ENCODE measurements at places on chromosomes 5 and 9.

GRCh38 chr5:80608731-80609130, 38.7 kb upstream of the ANKRD34B start:
- DNase-seq, result no peak

- DNase-seq, result no peak
Observed at GRCh38 chr5:100407053-100407452, 128.1 kb upstream of the FAM174A start.

GRCh38 chr9:6758498-6759184, 868 bp downstream of the KDM4C start:
- DNase-seq, result peak; percentile 64

DNA sequence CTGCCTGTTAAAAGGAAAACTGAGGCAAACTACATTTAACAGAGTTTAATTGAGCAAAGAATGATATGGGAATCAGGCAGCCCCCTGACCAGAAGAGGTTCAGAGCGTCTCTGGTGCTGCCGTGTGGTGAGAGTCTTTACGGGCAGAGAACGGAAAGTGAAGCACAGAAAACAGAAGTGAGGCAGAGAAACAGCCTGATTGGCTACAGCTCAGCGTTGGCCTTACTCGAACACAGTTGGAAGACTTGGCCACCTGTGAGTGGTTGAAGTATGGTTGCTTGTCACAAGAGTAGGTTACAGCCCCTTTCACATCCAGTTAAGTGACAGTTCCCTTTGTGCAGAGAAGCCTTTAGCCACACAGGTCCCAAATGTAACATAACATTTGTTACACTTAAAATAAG, 16.9 kb upstream of the FBP1 start:
- peak; percentile 58 for DNase-seq

- DNase-seq, result no peak
Observed at GRCh38 chr5:79225026-79225425, 10.9 kb upstream of the JMY start.

DNA sequence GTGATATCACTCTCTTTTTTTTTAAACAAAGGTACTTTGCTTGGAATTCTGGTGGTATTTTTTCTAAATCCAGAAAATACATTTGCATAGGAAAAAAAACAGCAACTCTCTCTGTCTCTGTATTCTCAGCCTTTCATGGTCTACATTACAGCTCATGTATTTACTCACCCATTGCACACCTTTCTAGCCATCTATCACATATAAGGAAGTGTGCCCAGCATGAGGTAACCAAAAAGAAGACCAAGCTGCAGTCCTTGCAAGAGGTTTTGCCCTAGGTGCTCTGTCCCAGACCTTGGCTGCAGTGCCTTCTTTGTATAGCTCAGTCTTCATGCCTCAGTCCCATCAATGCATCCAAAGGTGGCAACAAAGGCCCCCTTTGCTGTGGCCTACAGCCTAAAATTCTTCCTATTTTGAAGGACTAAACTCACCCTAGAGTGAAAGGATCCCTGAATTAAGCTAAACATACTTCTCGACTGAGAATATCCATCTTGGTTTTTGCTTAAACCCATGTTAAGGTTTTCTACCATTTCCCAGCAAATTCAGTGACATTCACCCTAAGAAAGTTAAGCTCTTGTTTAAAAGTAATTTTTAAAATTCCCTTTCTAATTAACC, 446.4 kb downstream of the KIF4B start:
- no peak for DNase-seq

DNA sequence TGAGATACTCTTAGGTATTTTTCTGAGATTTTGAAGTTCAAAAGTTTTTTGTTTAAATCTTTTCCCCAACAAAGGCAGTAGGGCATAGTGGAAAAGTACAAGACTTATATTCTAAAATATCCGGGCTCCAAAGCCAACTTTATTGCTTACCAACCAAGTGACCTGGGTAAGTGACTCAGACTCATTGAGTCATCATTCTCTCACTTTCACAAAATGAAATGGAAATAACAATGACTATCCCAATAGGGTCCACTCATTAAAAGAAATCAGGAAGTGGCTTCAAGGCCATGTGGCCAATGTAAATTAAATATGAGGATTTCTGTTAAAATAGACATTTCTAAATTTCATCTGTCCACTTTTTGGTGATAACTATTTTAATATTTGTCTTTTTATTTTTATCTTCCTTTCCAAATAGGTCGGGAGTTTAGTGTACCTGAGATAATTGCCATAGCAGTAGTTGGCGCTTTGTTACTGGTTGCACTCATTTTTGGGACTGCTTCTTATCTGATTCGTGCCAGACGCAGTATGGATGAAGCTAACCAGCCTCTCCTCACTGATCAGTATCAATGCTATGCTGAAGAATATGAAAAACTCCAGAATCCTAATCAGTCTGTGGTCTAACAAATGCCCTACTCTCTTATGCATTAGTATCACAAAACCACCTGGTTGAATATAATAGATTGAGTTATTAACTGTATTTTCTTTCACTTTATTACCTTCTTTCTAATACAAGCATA, 15.5 kb downstream of the TYRP1 start:
- no peak for DNase-seq

GRCh38 chr5:21058289-21058688, 1070.3 kb upstream of the CDH18 start:
- no peak for DNase-seq

DNA sequence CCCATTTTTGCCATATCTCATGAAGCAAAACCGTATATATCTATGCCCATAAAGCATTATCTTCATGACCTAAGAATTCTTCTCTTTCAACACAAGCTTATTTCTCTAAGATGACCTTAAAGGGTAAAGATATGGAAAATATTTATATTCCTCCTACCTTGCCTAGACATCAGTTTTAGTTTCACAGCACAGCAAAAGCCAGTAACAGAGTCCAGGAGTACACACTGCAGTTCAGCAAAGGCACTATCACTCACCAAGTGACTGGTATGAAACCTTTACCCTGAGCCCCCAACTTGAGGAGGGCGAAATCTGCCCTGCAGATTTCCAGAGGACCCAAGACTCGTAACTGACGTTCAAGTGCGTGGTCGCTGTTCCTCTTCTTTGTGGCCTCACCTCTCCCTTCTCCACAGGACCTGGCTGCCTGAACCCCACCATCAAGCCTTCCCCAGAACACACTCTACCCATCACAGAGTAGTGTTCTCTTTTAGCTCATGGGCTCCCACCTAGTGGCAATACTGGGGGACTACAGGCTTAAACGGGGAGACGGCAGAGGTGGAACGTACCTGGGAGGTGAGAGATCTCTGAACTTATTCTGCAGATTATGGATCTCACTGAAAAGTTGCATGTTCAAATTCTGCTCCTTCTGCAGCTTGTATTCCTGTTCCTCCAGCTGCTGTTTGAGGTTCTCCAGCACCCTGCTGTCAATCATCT, 141.0 kb downstream of the CDK5RAP2 start:
- peak; percentile 3 for DNase-seq

- no peak for DNase-seq
Observed at GRCh38 chr5:168724227-168724626, 145.1 kb upstream of the PANK3 start.

DNA sequence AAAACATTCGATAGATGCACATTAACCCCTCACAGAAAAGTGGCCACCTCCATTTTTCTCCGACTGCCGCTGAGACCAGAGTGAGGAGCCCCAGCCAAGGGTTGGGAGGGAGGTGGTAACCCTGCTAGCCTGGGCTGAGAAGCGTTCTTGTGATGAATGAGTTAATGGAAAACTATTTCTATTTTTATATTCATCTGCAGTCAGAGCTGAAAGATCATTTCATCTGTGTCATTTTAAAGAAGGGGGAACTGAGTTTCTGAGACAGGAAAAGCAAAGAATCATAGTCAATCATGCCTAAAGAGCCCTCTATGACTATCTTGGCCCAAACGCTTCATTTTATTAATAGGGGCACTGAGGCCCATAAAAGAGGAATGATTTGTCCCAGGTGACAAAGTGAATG, 229.5 kb downstream of the PAPPA start:
- DNase-seq, result no peak

DNA sequence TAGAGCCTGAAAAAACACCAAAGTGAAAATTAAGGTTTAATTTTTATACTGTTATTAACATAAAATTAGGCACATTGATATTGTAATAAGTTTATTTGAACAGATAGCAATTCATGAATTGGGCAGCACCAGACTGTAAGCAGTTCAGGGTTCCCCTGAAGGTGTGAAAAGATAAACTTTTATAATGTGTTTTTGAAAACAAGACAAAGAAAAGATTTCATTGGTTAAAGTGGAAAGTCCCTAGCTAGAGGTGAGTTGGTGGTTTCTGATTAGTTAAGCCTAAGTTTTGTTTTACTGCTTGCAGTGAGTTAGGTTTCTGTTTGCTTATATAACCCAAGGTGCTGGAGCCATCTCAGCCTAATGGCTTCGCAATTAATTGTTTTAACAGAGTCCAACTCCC, 96.5 kb upstream of the RPS23 start:
- no peak for DNase-seq

DNA sequence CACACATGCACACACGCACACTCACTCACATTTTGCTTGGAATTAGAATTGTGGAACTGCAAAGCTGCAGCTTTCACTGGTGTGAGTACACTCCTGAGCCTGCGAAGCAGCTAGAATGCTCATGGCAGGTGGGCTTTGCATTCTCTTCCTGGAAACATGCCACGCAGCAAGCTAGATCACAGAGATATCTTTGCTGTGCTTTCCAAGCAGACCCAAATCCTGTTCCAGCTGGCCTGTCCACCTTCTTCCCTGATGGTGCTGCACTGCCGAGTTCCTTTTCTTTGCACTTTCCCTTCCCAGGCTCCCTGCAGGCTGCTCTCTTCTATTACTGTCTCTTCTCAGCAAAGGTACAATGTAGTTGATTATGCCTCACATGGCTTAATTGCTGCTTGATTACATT, 92.7 kb upstream of the CKMT2 start:
- no peak for DNase-seq

- DNase-seq, result no peak
Observed at GRCh38 chr5:61307191-61307590, 24.9 kb upstream of the ZSWIM6 start.

DNA sequence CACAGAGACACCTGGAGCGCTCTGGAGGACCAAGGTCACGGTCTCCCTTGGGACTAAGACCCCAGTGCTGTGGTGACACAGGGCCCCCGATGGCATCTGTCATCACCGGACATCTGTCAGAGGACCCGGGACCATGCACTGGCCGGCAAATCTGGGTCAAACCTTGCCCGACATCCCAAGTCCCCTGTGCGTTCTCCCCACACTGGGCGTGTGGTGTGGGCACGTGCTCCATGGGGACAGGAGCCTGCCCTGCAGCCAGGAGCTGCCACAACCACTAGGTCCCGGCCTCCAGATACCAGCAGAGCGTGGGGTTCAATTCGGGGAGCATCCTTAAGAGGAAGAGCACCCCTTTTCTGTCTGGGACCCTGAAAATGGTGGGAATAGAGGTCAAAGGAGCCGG, 3.5 kb downstream of the AGPAT2 start:
- no peak for DNase-seq

- peak; percentile 0 for DNase-seq
Observed at GRCh38 chr9:16871336-16872151, 1.1 kb upstream of the BNC2 start.

DNA sequence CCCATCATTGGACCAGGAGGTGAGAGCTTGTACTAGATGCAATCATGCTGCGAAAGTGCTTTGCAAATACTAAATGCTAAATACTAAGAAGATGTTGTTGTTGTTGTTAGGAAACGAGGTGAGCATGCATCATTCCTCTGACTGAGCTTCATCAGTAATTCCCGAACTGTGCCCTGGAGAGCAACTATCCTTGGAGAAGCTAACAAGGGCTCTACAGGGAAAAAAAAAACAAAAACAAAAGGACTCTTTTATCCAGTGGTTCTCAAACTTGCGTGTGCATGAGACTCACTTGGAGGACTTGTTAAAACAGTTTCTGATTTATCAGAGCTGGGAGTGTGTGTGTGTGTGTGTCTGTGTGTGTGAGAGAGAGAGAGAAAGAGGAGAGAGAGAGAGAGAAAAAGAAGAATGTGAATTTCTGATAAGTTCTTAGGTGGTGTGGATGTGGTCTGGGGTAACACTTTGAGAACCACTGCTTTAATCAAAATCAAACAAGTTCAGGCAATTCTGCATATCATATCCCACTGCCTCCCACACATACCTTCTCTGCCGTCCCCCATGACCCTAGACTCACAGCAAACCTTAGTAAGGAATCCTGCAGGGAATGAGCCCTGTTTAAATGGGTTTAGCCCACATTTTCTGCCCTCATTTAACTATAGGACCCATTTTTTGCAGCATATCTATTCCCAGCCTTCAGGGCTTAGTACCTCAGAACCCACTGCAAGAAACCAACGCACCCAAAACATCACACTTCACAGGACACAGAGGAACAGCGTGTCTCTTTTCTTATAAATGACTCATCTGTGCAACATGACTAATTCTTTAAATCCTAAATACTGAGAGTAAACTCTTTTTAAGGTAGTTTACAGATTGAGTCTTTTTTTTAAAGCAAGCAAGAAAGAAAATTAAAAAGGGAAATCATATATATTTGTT, 48.9 kb downstream of the PDE6A start:
- DNase-seq, result no peak

GRCh38 chr5:17094830-17095229, 122.6 kb upstream of the BASP1 start:
- no peak for DNase-seq

DNA sequence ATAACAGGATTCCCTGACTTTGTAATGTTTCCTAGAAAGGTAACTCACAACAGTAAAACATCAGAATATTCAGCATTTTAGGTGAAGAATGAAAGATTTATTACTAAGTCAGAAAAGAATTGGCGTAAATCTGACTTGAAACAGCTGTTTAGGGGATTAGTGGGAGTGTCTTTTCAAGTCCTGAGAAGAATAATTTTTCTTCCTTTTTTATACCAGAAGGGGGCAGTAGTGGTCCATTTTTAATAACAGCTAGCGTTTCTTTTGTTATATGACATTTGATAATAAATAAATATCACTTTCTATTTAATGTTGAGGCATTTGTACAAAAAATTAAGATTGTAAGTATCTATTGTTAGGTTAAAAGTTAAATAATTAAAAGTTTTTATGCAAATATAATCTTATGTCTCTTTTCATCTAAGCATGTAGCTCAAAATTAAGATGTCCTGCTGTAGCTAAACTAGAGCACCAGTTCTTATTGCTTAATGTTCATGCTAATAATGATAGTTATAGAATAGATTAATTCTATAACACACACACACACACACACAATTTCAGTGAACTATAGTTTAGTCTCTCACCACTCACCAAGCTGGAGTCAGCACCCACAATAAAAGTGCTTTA, 258.7 kb upstream of the ARRDC3 start:
- DNase-seq, result no peak

GRCh38 chr9:127455324-127455992, 4.1 kb downstream of the LRSAM1 start:
- no peak for DNase-seq

GRCh38 chr5:143350751-143351602, 52.5 kb downstream of the NR3C1 start:
- no peak for DNase-seq

DNA sequence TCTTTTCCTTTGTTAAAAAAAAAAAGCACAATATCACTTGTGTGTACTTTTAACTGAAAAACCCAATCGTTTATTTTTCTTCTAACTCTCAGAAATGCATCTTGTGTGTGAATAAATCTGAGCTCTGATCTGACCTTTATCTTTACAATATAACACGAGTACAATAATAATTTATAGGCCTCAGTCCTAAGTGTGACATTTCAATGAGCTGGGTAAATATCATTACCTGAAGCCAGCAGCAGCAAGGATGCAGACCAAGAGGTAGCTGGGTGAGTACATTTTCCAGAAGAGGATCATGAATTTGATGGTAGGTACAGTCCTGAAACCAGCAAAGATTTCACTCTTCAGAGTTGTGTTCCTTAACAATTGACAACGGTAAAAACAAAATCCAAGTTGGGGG, 264.0 kb upstream of the KIF2A start:
- DNase-seq, result no peak

- DNase-seq, result no peak
Observed at GRCh38 chr5:39331861-39332381, 32.4 kb downstream of the C9 start.

Measured in stimulated activated naive CD8-positive, alpha-beta T cell treated with anti-CD3 and anti-CD28 coated beads, Interleukin-15, amount 100 ng/mL, for 72 hours (primary cell).